ENCODE measurements at places on chromosomes 2 and 18. TPM values are rescaled to one million over a fixed set of nuclear protein-coding genes. Genes with fewer than 3 reads are reported as not detected.

The NEU2 gene
- not detected for total RNA-seq

The ERMN gene
- total RNA-seq = 1.8 TPM

The FIGN gene
- total RNA-seq = not detected

The DNAH7 gene
- total RNA-seq = not detected

The DYNC2LI1 gene
- 5.7 TPM for total RNA-seq

The TWIST2 gene
- not detected for total RNA-seq

The TMEM163 gene
- 0.26 TPM for total RNA-seq

The OR6B2 gene
- total RNA-seq = not detected

The MARCHF4 gene
- not detected for total RNA-seq

The CYTIP gene
- 581 TPM for total RNA-seq

The GPC1 gene
- total RNA-seq = 4.6 TPM

The CROCC2 gene
- not detected for total RNA-seq

The FBXO48 gene
- 2.0 TPM for total RNA-seq

The PROKR1 gene
- total RNA-seq = not detected

The TBC1D8 gene
- 0.95 TPM for total RNA-seq
